Effector CD4-positive, alpha-beta T cell (primary cell): ENCODE measurements at places on chromosomes 16 and 17.

- no peak for DNase-seq
Observed at GRCh38 chr17:77266213-77266612, 125.4 kb downstream of the SEC14L1 start.

GRCh38 chr17:11506635-11507034 lies 91.6 kb upstream of the DNAH9 start:
- no peak for DNase-seq

DNA sequence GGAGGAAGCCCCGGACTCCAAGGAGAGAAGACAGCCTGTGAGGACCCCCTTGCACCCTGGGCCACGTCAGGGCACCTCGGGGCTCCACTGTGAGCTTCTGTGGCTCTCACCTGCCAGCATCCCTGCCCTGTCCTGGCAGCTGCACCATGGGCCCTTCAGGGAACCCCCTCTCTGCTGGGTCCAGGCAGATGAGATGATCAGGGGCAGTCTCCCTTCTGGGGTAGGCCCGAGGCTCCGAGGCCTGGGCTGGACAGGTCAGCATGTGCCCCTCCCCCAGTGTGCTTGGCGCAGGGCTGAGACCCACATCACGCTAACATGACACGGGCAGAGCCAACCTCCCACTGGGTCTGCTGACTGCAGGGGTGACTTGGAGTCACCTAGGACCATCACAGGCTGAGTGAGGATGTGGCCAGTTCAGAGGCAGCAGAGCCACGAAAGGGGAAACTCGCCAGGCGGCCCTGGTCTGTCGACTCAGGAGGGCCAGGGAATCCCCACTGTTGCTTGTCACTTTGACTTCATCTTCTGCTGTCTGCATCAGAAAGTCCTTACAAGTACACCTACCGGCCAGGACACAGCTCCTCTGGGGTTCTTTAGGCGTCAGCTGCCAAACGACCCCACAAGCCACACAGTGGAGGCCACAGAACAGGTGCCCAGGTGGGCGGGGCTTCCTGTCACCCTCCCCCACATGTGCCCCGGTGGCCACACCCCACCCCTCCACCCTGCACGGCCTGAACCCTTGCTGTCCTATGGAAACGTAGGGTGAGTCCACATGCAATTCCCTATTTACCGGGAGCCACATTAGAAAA lies 2.2 kb downstream of the GALNS start:
- DNase-seq = no peak

GRCh38 chr16:85401917-85402766 lies 211.0 kb upstream of the GSE1 start:
- DNase-seq = no peak

- no peak for DNase-seq
Observed at GRCh38 chr16:52492789-52493357, 54.1 kb downstream of the TOX3 start.

DNA sequence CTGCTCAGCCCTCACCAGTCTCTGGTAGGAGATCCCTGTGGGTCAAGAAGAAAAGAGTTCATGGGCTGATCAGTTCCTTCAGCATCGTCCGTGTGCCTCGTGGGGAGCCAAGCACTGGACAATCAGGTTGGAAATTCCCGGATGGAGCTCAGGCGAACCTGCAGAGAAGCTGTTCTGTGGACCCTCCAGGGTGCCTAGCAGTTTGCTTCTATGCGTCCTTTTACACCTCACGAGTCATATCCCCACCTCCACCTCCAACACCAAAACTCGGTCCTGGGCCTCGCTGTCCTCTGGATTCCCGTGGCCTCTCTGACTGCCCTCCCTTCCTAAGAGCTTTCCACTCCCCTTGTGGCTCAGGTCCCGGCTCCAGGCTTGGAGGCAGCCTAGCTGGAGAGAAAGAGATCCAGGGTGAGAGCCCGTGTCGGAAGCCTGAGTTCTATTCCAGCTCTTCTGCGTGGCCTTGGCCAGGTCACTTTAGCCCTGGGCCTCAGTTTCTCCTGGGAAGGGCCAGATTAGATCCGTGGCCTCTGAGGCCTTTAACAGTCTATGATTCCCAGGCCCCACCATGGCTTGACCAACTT lies 26.2 kb upstream of the PIK3R6 start:
- no peak for DNase-seq

GRCh38 chr17:70053241-70054234 lies 21.5 kb upstream of the KCNJ16 start:
- no peak for DNase-seq

GRCh38 chr17:83191388-83192160 lies 112.2 kb downstream of the METRNL start:
- no peak for DNase-seq

- no peak for DNase-seq
Observed at GRCh38 chr16:7303052-7303610, 29.5 kb upstream of the RBFOX1 start.

DNA sequence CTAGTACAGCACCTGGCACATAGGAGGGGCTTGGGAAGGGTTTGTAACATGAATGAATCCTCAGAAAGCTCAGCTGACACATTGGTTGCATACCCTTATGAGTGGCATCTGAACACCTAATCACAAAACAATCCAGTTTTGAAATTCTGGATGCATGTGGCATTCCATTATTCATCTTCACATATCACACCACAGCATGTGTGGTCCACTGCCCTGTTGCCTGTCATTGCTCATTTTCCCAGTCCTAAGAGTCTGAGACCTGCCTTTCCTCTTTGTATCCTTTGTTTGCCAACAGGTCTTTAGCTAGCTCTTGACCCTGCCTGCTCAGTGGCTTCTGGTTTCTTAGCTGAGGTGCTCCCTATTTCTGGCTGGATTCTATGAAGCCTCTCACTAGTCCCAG lies 170.8 kb upstream of the ASIC2 start:
- DNase-seq = no peak

- DNase-seq = no peak
Observed at GRCh38 chr17:35898283-35899070, 18.3 kb upstream of the CCL5 start.

DNA sequence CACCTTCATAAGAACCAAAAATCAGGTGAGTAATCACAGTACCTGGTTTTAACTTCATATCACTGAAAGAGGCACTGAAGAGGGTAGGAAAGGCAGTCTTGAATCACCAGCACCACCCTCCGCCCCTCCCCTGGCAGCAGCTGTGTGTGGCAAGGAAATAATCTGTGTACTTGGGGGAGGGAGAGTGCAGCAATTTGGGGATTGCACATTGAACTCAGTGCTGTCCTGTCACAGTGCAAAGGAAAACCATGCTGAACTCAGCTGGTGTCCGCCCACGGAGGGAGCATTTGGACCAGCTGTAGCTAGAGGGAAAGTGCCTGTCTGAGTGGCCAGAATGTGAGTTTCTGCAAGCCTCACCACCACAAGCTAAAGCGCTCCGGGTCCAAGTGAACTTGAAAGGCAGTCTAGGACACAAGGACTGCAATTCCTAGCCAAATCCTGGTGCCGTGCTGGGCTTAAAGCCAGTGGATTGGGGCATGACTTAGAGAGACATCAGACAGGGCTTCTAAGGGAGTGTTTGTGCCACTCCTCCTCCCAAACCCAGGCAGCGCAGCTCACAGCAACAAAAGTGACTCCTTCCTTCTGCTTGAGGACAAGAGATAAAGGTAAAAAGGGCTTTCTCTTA lies 39.7 kb upstream of the ALDH3A1 start:
- no peak for DNase-seq

DNA sequence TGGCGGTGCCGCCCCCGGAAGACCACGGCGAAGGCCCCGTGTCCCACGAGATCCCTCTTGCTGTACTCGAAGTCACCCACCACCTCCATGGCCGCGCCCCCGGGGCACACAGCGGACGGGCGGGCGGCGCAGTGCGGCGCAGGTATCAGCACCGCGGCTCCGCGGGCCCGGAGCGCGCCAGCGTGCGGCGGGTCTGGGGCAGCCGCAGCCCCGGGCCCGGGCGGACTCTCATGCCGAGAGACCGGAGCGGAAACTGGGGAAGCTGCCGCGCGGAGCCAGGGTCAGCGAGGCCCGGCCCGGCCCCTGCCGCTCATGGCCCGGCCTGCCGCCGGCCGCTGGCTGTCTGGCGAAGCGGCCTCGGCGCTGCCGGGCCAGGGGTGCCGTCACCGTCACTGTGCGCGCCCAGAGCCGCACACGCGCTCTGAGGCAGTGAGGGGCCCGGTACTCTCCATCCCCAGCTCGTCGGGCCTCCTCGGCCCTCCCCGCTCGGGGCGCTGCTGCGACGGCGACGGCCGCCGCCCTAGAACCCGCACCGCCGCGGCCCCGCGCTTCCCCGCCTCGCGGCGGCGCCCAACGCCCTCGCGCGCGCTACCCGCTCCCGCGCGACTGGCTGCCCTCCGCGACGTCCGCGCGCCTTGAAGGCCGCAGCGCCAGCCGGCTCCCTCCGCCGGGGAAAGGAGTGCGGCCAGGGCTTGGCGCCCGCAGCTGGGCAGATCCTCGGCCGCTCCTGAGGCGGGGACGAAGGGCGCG lies at the start of gene ULK2:
Gene ULK2, minus strand, starts transcription at position 608 of the 750 bp plus-strand sequence. Its CDS starts 519 bp downstream, at position 89.
- peak; percentile 22 for DNase-seq

- no peak for DNase-seq
Observed at GRCh38 chr17:28864991-28865849, 10.4 kb downstream of the ERAL1 start.

GRCh38 chr16:73337373-73338296 lies 289.7 kb upstream of the ZFHX3 start:
- no peak for DNase-seq

GRCh38 chr17:44547625-44548267 lies 9.5 kb upstream of the FZD2 start:
- DNase-seq = no peak

DNA sequence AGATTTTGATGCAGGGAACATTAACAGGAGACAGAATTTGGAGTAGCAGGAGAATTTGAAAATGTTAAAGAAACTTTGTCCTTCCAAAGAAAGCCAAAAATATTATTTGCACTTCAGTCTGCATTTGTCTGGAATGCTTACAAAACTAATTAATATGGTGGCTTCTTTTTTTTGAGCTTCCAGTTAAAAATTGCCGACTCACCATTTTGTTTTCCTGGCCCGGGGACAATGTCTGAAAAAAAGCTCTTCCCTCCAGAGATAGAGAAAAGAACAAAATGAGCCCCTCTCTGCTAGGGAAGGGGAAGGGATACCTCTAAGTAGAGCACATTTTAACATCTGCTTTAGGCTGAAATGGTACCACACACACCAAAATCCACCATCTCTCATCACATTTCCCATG lies 360.8 kb downstream of the SOX9 start:
- DNase-seq = no peak

DNA sequence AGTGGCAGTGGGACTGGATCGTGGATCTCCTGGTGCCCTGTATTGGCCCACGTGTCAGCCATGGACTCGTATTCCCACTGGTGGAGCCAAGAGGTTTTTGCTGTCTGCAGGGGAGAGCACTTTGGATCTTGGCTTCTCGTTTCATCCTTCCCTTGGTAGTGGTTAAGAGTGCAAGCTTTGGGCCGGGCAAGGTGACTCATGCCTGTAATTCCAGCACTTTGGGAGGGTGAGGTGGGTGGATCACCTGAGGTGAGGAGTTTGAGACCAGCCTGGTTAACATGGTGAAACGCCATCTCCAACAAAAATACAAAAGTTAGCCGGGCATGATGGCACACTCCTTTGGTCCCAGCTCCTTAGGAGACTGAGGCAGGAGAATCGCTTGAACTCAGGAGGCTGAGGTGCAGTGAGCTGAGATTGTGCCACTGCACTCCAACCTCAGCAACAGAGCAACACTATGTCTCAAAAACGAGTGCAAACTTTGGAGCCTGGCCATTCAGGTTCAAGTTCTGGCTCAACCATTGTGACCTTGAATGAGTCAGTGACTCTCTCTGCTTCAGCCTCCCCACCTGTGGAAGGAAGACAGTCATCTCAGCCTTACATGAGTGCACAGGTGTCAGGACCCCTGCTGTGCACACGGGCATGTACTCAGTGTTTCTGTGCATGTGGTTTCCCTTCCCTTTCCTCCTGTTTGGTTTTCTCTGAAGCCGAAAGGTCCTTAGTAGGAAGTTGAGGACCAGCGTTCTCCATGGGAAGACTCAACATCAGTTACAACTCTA lies 57.4 kb downstream of the PLCG2 start:
- DNase-seq = no peak

- no peak for DNase-seq
Observed at GRCh38 chr16:21645261-21645721, 7.1 kb downstream of the IGSF6 start.

DNA sequence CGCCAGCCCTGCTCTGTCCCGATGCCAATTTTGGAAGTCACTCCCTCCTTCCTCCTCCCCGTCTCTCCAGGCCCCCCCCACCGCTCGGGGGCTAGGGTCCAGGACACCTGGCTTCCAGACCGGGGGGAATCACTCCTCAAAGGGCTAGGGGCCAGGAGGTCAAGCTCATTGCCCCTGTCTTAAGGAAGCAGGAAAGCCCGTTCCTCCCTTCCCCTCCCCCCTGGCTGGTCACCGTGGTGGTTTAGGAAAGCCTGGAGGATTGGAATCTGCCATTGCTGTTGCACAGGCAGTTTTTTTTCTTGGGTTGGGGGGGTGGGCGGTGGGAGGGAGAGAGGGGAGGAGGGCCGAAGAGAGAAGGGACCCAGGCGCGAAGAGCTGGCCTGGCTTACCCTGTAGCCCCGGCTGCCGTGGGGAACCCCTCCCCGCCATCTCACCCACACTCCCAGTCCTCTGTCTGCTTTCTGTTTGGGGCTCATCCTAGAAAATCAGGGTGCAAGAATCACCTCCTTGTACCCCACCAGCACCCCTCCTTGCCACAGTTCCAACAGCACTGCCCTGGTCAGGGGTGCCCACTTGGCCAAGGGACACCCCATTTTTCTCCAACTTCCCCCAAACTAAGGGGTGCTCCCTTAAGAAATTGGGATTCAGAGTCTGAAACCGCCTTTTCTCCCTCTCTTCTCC lies 2.9 kb upstream of the BCL6B start:
- no peak for DNase-seq

DNA sequence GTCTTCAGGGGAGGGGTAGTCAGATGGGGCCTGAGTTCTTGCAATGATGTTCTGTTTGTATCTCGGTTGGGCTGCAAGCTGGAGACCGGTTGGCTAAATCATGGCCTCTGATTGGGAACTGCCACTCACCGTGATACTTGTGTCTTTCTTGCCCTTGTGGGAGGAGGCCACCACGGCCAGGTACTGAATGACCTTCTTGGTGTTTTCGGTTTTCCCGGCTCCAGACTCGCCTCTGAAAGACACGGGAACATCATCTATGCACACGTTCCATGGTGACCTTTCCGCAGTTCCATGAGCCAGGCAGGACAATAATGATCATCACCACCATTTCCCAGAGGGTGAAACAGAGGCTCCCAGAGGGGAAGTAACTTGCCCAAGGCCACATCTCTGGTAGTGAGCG lies 70.3 kb downstream of the MYH11 start:
- DNase-seq = no peak
